Activated CD8-positive, alpha-beta memory T cell treated with anti-CD3 and anti-CD28 coated beads for 48 hours (primary cell): ENCODE measurements at places on chromosomes 4 and X.

GRCh38 chrX:39039890-39040289 lies 238.6 kb downstream of the MID1IP1 start:
- DNase-seq = no peak

GRCh38 chrX:22389556-22390179 lies 117.0 kb downstream of the CBLL2 start:
- DNase-seq = no peak

- DNase-seq = no peak
Observed at GRCh38 chrX:20067709-20068561, 48.8 kb downstream of the MAP7D2 start.

- DNase-seq = no peak
Observed at GRCh38 chr4:111959222-111959621, 186.0 kb upstream of the FAM241A start.

- no peak for DNase-seq
Observed at GRCh38 chrX:155893521-155893920, 12.4 kb downstream of the VAMP7 start.

DNA sequence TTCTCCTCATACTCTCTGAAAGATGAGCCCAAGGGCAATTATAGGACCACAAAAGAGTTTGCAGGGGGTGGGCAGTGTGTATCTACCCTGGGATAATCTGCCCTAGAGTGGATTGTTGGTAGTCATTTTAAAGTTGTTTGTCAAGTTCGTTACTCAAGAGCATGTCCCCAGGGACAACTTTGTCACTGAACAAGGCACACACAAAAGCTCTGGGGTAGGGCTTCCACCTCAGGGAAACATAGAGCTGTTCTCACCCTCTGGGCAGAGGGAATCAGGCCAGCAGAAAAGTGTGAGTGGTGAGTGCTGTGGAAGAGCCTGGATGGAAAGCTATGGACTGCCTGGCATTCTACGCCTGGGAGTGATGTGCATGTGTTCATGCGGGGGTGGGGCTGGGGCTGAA lies 23.3 kb upstream of the LEF1 start:
- DNase-seq = no peak

DNA sequence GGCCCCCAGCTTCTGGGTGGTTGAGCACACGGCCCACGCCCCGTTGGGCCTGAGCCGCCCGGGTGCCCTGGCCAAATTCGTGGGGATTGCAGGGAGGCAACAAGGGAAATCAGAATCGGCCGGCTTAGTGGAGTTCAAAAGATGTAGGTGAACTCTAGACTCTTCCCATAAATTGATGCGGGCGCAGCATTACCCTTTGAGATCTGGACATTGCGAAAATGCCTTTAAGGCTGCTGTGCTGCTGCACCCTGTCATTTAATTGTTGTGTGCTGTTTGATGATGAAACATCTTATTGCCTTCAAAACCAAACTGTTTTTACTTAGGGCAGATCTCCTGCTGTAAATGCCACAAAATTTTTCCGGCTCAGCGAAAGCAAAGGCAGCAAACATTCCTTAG lies 409 bp upstream of the MPP1 start:
- DNase-seq = no peak

- DNase-seq = no peak
Observed at GRCh38 chr4:48698029-48698971, 81.8 kb downstream of the FRYL start.

DNA sequence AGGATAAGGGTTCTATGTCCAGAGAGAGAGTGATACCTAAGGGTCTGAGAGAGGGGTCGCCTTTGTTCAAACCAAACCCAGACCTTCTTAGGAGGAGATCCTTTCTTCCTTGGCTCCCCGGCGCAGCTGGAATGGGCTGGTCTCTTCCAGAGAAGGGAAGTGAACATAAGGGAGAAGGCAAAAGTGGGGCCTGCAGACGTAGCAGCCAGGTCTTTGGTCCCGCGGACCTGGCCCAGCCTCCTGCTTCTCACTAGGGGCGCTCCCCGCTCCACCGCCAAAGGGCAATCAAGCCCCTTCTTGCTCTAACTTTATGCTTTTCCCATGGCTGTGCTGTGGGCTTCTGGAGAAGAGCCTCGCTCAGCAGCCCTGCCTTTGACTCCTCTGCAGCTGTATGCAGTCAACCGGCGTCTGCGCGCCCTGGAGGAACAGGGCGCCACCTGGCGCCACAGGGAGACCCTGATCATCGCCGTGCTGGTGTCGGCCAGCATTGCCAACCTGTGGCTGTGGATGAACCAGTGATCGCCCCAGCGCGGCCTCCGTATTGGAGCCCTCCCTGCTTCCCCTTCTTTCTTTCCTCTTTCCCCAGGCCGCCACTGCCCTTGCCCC lies 6.5 kb downstream of the FATE1 start:
- no peak for DNase-seq

DNA sequence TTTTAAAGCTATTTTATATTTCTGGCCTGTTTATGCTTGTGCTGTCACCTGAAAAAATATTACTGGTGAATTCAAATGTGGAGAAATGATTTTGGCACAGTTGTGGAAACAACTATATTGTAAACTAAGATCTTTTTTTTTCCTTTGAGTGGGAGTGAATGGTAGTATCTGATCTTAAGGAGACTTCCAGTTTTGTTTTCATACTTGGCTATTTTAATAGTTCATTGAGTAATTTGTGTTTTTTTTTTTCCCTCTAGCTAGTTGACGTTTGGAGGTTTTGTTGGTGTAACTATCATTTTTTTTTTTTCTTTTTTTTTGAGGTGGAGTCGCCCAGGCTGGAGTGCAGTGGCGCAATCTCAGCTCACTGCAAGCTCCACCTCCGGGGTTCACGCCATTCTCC lies 10.5 kb downstream of the STAG2 start:
- DNase-seq = no peak

- no peak for DNase-seq
Observed at GRCh38 chr4:89469930-89470375, 162.4 kb upstream of the GPRIN3 start.

DNA sequence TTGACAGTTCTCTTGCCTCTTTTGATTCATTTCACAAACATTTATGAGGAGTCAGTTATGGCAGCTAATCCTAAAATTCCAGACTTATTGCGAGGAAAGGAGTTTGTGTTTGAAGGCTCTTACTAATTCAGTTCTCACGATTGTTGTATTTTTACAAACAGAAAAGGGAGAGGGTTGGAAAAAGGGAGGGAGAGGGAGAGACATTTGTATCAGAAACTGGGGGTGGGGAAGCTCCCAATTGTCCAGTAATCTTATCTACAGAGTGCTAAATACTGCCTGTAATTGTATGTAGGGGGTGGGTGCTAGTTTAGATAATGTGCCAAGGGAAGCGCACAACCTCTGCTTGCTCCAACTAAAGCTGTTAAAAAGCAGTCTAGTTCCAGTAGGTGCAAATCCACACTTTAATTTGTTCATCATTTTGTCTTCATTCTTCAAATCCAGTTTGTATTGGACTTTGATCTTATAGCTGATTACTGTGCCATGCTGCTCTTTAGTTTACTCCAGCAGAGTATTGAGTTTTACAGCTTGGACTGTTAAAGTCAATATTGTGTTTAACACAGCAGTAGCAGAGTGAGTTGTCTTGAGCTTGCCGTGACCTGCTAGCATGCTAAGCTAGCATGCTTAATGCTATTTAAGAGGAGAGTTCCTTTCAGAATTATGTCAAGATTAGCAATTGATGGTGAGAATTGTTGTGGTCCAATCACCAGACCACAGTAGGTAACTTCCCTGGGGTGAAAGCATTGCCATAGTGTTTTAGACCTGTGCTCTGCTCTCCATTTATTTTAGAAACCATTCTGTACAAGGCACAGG lies 13.9 kb downstream of the FNIP2 start:
- DNase-seq = no peak

GRCh38 chr4:158873795-158874401 lies 105.1 kb downstream of the FNIP2 start:
- DNase-seq = no peak

DNA sequence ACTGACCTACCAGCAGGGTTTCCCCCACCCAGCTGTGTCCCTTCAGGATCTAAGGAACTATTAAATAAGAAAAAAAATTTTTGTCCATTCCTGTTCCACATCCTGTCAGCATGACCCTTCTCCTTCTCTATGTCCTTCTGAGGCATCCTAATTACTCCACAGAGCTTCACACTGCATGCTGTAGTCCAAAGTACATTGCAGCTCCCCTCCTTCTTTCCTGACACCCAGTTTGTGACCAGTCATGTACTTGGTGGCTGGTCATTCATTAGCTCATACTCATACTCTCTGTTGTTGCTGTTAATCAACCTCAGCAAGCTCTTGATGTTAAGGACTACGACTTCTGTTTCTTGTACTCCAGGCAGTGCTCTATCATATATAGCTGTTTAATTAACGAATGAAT lies 2.4 kb upstream of the EGF start:
- DNase-seq = no peak

DNA sequence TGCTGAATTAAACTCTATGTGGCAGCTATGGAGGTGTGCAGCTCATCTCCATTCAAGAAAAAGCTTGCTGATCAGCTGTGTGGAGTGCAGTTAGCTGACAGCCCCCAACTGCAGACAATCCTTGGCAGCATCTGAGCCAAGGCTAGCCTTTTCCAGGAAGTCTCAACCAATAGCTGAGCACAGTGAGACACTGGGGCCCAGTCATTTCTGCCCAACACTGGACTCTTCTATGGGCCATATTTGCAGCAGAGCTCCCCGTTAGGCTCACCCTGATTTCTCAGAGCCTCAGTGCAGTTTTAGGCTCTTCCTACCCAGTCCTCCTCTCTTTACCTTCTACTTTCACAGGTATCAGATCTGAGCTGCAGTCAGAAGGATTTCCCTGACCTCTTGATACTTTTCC lies 12.9 kb downstream of the DDX53 start:
- DNase-seq = no peak

GRCh38 chr4:20987191-20987590 lies 286.9 kb downstream of the PACRGL start:
- DNase-seq = no peak

DNA sequence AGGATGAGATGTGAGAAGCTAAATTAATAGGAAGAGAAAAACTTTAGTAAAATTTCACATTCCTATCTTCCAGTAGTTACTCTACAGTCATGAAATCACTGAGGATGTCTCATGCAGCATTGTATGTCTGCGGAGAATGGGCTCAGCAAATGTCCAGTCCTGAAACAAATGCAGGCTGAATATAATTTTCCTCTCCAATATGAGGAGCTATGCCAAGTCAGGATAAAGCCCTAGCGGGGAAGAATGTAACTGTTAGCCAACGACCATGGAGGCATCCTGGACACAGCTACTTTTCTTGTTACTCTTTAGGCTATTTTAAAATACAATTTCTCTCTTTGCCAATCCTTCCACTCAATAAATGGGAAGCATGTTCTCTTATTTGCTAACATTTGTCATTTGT lies 127.7 kb downstream of the PRKX start:
- DNase-seq = no peak

GRCh38 chr4:122733787-122734120 lies 1.2 kb downstream of the BBS12 start:
- DNase-seq = no peak

DNA sequence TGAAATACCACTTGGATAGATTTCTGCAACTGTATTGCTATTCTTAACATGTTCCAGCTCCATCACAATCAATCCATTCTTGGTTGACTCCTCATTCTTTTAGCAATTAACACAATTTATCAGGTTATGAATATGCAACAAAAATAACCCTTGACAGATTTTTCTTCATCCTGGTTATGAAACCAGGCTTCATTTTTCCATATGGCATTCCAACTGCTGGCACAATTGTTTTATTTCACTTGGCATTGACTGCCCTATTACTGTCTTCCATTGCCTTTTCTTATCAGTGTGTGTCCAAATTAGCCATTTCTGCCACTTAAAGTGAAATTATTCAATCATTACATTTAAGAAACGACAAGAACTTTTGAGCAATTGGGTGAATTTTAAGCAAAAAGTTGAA lies 388.8 kb upstream of the EPHA5 start:
- DNase-seq = no peak
